ENCODE measurements at places on chromosomes 1 and 21.

DNA sequence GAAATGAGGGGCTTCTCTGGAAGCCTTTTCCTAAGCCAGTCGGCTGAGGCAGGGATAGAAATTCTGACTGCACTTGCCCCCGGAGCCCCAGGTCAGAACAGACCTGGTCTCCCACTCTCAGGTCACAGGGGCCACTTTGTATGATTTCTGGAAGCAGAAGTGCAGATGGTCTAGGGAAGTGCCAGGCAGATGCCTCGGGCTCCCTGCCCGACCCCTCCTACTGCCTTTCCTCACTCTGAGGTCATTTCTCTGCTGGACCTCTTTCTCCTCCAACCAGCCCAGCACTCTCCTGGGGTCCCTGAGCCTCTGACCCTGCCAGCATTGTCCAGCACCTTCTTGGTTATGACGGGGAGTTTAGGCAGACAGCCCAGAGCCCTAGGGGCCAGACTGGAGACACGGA is 8.7 kb downstream of the RUNX3 start:
- no peak for DNase-seq

DNA sequence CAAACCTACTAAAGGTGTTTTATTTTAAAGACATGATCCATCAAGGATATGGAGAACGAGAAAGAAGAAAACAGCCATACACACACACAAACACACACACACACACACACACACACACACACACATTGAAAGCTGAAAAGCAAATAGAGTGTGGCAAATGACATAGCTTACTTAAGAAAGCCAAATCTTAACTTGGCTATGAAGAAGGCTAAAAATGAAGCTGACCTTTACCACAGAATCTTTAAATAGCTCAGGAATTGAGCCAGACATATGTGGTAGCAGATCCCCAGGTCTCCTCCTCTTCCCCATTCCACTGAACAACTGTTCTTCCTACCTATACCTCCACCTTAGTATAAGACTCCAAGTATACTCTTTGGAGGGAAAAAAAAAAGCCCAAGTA is 185.6 kb downstream of the CLEC20A start:
- no peak for DNase-seq

DNA sequence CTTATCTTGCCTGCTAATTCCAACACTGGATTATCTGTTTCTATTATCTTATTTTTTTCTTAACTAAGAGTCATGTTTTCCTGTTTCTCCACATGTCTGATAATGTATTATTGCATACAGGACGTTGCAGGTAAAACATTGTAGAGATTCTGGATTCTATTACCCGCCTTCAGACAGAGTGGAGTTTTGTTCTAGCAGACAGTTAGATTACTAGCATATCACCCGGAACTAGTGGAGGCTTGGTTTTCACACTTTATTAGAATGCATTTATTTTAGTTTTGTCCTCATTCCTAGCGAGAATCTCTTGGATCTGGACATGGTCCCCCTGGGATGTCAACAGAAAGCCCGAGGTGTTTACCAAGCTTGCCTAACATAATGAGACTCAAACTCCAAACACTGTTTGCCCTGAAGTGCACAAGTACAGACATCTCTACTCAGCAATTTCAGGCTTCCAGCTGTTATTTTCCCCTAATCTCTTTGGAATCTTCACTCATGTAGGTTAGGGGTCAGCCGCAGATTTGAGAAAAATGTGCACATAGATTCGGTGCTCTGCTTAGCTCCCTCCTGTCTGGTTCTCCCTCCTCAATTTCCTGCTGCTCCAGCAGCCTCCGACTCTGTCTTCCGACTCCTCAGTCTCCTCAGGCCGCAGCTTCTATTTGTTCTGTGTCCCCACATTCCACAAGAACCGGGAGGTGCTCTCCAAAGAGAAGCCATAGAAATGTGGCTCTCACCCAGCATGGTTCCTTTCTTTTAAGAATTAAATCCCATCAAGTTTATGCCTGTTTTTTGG is 36.8 kb upstream of the PTPRF start:
- DNase-seq = no peak

- DNase-seq = no peak
These were observed 49.4 kb upstream of the RGS7 start for GRCh38 chr1:241406421-241406820.

- DNase-seq = peak; percentile 10
These were observed 27.9 kb downstream of the PRDM15 start for GRCh38 chr21:41851090-41851790.

DNA sequence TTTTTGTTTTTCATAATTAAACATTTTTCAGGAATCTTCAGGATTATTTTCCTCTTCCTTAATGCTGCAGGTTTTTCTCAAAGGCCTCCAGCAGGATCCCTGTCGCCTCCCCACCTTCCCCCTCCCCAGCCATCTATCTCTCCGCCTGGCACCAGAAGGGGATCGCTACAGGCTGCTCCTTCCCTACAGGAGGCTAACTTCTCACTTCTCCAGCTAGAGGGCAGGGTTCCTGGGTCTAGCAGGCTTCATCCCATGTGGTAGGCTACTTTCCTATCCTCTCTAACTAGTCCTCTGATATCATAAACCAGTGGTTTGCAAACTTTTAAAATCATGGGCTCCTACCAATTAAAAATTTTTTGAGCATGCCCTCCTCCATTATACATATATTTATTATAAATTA is 104.1 kb downstream of the KCNN3 start:
- peak; percentile 38 for DNase-seq

DNA sequence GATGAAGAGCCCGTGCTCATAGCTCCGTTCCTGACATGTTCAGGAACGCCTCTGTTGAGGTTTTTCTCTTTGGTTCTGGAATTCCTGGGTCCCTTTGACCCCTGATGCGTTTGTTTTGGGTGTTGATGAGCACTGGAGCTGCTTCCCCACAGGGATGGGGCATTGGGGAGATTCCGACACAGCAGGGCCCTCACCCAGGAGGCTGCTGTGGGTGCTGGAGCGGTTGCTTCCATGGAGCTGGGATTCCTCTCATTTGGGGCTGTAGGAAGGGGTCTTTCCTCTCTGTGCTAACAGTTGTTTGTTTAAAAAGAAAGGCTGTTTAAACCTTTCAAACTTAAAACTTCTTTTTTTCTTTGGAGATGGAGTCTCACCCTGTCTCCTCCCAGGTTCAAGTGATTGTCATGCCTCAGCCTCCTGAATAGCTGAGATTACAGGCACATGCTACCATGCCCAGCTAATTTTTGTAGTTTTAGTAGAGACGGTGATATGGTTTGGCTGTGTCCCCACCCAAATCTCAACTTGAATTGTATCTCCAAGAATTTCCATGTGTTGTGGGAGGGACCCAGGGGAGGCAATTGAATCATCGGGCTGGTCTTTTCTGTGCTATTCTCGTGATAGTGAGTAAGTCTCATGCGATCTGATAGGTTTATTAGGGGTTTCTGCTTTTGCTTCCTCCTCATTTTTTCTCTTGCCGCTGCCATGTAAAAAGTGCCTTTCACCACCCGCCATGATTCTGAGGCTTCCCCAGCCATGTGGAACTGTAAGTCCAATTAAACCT is 48.9 kb downstream of the SKI start:
- DNase-seq = no peak

DNA sequence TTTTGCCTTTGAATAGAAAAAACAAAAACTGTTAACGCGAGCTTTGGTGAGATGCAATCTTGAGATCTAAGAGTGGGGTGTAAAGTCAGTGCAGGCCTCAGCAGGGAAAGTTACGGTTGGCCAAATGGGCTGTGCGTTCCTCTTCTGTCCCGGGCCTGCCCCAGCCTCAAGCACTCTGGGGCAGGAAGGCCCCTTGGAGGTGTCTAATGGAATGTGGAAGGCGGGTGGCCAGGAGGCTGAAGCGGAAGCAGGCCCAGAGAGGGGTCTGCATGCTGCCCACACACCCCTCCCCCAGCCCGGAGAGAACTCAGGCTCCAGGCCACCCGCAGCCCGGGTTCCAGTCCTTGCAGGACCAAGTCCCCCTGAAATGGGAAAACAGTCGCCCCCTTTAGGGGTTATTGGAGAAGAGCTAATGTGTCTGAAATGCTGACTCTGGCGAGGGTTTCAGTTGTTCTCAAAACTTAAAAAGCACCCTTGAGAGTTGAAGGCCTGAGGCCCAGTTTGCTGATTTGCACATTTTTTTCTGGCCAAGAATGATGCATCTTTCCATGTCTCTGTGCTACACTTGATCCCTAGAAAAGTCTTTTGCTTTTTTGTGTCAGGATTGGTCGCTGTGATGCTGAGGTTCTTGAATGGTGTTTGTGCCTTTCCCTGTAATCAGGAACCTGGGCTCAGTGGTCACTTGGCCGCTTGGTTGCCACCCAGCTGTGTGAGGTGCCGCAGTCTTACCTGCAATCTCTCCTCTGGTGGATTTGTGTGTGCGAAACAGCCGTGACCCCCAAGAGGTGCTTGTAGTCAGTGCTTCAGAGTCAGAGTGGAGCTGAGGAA is 2.0 kb downstream of the COL18A1 start:
- DNase-seq = no peak

DNA sequence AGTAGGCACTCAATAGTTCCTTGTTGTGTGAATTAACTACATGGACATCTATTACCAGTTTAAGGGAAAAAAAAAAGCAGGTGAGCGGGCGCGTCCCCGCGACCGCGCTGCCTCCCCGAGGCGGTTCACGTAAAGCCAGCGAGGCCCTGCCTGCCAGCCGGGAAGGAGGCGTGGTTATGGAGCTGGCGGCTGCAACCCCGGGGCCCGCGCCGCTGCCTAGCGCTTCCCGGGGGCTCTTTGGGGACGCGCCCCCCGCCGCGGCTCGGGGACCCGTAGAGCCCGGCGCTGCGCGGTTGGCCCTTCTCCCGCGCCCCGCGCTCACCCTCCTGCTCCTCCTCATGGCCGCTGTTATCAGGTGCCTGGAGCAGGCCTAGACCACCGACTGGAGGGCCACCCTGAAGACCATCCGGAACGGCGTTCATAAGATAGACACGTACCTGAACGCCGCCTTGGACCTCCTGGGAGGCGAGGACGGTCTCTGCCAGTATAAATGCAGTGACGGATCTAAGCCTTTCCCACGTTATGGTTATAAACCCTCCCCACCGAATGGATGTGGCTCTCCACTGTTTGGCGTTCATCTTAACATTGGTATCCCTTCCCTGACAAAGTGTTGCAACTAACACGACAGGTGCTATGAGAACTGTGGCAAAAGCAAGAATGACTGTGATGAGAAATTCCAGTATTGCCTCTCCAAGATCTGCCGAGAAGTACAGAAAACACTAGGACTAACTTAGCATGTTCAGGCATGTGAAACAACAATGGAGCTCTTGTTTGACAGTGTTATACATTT is 2.6 kb upstream of the CC2D1B start:
- DNase-seq = peak; percentile 78

DNA sequence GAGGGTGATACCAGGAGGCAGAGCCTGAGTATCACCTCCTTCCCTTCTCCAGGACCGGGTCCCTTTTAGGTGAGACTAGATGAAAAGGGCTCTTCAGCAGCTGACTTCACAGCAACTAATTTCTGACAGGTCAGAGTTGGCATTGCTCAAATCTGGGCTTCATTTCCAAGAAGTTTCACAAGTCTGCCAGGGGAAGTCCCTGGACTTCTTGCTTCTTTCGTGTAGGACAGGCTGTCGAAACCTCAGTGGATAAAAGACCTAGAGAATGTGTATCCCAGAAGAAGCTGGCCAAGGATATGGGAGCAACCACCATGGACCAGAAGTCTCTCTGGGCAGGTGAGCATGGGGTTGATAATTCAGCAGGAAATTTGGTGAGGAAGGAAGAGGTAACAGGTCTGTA is at the start of gene CHI3L2:
Gene CHI3L2 (plus strand): TSS at position 280 of the 400 bp plus-strand sequence. CDS start 17 bp downstream, at position 297.
- DNase-seq = no peak

DNA sequence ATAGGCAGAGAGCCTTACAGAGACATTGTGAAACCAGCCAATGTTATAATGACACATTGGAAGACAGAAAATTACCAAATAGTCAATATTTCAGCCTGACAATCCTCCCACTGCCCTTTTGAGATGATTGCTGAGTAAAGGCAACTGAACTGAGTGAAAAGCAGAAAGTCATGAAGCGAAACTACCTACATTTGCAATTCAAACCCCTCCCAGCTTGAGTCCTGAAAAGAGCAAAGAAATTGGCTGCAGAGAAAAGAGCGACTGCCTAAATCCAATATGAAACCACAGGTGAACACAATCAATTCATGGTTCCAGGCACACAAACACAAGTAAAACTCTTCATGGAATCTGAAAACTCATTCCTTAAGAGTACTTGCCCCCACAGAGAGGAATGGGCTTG is 143.4 kb upstream of the CHRM3 start:
- DNase-seq = no peak

- no peak for DNase-seq
These were observed 47.7 kb downstream of the CXADR start for GRCh38 chr21:17560377-17561025.

DNA sequence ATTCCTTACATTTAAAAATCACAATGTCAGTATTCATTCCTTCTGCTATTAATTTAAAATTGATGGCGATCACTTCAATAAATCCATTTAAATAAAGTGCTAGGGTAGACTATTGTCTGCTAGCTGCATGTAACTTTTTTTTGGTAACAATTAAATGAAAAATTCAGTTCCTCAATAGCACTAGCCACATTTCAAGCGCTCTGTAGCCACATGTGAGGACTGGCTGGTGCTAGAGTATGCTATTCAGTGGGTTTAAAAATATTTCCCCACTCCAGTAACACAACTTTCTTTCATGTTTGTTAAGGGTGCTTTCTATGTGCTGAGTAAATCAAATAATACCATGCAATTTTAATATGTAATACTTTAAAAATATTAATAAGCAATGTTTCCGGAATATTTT is 108.2 kb downstream of the LTN1 start:
- DNase-seq = no peak

DNA sequence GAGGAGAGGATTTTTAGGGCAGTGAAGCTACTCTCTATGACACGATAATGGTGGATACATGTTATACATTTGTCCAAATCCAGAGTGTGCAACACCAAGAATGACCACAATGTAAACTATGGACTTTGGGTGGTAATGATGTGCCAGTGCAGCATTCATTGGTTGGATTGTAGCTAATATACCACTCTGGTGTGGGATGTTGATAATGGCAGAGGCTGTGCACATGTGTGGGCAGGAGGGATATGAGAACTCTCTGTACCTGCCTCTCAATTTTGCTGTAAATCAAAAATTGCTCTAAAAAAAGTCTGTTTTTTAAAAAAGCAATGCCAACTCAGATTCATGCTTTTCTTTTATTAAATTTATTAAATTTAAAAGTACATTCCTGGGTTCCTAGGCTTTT is 27.2 kb upstream of the LPAR3 start:
- DNase-seq = no peak

- no peak for DNase-seq
These were observed 50.9 kb downstream of the MEGF6 start for GRCh38 chr1:3560251-3560871.

- DNase-seq = peak; percentile 43
These were observed at the start of gene KCNA2 for GRCh38 chr1:110605901-110606656. Gene KCNA2 (minus strand): TSS chr1:110606358. CDS start chr1:110604782, 1,576 bp downstream.

GRCh38 chr1:8025671-8026144 is 401 bp downstream of the ERRFI1 start:
- peak; percentile 28 for DNase-seq

DNA sequence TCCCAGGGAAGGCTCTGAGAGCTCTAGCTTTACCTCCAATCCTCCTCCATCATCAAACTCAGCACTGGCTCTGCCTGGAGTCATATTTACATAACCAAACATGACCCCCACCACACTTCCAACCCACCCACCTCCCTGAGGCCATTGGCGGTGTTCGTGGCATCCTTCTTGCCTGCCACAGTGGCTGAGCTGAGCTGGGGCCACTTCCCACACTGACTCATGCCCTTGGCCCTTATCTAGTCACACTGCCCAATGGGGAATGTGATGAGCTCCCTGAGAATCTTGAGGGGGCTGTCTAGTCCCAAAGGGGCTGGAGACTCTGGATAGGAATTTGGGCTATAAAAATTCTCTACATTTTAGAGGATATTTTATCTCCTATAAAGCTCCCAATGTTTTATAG is 230.9 kb upstream of the IRF2BP2 start:
- no peak for DNase-seq
